ENCODE measurements at places on chromosomes 6 and 20.
A peak's percentile ranks its signal among the peaks of the same experiment; 100 is the strongest.

- no peak for DNase-seq
Measured at GRCh38 chr6:80488190-80488589, 381.7 kb downstream of the BCKDHB start.

DNA sequence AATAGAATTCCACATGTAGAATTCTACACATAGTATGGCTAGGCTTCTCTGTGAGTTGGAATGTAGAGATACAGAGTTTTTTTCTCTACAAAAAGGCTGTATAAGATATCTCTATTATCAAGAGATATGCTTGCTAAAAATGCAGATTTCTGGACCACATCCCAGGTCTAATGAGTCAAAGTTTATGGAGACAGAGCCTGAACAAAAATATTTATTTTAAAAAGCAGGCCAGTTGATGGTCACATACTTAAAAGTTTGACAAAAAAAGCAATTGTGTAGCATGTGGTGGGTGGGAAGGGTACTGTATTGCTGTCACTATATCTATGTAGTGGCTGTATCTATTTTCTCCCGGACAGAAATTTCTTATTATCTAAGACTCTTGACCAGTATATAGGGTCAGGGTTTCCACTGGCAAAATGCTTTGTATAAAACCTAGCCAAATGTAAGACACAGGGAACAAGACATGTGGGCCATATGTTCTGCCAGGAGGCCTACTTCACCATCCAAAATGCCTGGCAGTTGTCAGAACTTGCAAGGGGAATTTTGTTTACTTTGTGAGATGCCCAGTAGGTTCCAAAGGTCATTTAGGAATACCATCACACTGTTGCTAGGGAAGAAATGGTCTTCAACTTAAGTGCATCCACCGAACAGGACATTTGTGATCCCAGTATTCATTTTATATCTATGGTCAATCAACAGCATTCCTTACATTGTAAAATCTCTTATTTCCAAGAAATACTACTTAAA lies 60.6 kb downstream of the SHPRH start:
- DNase-seq: no peak

- no peak for DNase-seq
Measured at GRCh38 chr20:4920131-4920530, 81.2 kb downstream of the SLC23A2 start.

- no peak for DNase-seq
Measured at GRCh38 chr6:83600459-83600858, 88.1 kb downstream of the PRSS35 start.

DNA sequence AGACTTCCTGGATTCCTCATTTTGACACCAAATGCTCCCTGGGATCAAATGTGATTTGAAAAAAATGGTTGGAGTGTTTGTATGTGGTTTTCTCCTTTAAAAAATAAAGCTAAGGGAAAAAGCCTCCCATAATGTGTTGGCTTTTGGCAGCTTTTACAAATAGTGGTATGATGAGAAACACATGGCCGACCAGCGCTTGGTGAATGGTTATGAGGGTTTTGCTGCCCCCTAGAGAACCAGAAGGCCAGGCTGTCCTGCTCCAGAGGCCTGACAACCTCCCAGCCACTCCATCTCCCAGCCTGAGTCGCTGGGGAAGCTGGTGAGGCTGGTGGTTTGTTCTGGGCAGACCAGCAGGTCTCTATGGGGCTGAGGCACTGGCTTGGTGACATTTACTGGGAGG lies 69.3 kb downstream of the CLIC5 start:
- DNase-seq: peak; percentile 74

- no peak for DNase-seq
Measured at GRCh38 chr6:136783495-136784270, 8.6 kb downstream of the MAP3K5 start.

DNA sequence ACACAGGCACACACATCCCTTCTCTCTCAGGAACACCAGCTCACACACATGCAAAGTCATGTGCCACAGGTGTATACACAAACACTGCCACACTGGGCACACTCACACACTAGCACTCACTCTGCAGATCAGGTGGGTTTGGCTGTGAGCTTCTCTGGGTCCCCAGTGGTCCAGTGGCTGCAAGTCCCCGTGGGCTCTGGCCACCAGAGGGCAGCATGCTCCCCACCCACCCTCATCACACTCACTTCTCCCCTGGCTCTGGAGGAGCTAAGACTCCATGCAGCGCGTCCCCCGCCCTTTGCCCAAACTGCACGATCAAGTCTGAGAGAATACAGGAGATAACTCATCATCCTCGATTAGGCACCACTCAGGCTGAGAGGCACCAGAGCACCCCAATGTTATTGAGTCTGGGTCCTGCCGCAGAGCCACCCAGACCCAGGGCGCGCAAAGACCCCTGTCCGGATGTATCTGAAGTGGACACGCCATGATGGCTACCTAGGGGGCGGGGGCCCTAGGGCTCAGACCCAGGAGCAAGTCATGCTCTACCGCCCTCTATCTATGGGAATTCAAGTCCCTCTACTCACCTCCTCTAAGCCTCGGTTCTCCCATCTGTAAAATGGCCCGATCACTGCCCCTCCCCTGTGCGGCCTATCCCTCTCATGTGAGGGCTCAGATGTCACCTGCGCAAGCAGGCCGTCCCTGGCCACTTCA lies 90.5 kb downstream of the GRM4 start:
- DNase-seq: no peak

GRCh38 chr6:137973201-137973600 lies 106.1 kb downstream of the TNFAIP3 start:
- DNase-seq: no peak

- no peak for DNase-seq
Measured at GRCh38 chr6:133610227-133610840, 278.6 kb upstream of the TCF21 start.

GRCh38 chr20:54477191-54477955 lies 2.0 kb downstream of the DOK5 start:
- DNase-seq: no peak
